ENCODE measurements at places on chromosomes 16 and 17.

- no peak for DNase-seq
Measured at GRCh38 chr16:71520550-71520949, 5.7 kb upstream of the CHST4 start.

DNA sequence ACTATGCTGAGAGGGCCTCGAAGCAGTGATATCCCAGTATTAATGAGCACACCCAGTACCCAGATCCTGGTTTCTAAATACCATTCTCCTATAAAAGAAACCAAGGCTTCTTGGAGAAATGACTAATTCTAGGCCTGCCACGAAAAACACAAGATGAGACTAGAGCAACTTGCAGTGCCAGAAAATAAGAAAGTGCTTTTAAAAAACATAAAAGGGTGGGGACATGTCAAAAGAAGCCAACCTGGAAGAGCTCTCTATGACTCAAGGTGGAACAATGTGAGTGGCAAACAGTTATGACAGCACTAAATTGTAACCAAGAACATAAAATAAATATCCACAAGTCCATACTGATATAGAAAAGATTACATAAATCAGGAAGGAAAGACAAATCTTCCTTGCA, 153.2 kb upstream of the KCNJ18 start:
- no peak for DNase-seq

DNA sequence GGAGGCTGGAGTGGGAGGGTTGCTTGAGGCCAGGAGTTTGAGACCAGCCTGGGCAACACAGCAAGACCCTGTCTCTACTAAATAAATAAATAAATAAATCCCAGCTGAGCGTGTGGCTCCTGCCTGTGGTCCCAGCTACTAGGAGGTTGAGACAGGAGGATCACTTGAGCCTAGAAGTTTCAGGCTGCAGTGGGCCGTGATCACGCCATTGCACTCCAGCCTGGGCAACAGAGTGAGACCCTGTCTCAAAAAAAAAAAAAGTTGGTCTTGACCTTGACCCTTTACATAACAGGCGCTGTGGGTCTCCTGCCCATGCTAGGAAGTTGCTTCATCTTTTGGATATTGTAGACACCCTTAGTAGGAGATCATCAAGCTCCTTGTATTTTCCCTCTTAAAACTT, 11.4 kb downstream of the ACSF2 start:
- no peak for DNase-seq

- no peak for DNase-seq
Measured at GRCh38 chr17:51119415-51120356, 982 bp downstream of the SPAG9 start.

GRCh38 chr17:67051155-67051538, 6.8 kb downstream of the CACNG1 start:
- DNase-seq, result no peak

DNA sequence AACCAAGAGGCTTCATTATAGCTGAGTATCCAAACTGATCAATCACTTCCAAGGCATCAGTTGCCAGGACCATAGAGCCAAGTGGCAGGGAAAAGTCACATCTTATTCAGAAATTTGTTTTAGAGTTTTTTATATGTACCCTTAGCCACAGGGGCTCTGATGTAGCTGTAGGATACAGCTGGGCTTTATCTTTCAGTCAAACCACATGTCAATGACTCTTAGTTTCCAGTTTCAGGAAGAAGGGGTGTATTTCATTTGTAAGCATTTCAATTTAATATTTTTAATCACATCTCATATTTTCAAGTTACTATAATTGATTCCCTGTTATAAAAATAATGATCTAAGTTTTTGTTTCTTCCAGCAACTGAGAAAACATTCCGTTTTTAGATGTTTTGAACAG, 2.9 kb upstream of the FLCN start:
- DNase-seq, result no peak

- DNase-seq, result no peak
Measured at GRCh38 chr16:79444572-79444971, 156.0 kb downstream of the MAF start.

DNA sequence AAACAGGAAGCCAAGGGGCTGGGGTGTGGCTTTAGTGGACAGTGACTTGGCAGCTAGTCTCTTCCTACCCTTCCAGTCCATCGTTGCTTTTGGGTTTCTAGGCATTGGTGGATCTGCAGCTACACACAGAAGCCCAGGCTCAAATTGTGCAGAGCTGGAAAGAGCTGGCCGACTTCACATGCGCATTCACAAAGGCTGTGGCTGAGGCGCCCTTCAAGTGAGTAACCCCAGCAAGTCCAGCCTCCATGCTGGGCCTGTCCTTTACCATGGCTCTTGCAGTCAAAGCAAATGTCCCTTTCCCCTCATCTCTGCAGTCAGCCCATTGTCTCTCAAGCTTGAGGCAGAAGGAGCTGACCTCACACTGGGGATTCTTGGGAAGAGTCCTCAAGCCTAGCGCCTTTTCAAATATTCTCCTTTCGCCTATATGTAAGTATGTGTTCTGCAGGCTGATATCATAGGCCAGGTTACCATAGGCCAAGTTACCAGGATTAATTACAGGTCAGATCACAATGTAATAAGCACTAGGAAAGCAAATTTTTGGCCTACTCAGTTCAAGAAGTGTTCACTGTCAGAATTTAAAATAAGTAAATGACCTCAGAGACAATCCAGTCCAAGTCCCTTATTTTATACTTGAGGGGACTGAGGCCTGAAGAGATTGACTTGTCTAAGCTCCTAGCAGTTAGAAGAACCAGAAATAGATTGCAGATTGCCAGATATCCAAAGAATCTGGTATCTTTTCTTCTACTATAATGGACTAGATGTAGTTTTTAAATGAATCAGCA, 6.5 kb downstream of the EME1 start:
- no peak for DNase-seq

DNA sequence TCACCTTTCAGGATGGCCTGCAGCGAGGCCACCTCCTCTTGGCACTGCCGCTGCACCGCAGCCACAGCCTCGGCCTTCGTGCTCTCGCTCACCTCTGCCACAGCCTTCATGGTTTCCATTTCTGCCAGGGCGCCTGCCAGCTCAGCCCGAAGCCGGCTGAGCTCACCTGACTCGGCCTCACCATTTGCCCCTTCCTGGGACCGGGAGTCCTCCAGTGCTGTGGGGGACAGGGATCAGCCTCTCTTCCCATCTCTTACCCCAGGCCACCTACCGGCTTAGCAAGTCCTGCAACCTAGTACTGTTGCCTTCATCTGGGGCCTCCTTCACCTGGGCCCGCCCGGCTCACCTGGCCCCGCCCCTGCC, 658 bp downstream of the RABEP2 start:
- DNase-seq, result no peak

GRCh38 chr16:15594711-15595320, 48.1 kb downstream of the MARF1 start:
- DNase-seq, result no peak

DNA sequence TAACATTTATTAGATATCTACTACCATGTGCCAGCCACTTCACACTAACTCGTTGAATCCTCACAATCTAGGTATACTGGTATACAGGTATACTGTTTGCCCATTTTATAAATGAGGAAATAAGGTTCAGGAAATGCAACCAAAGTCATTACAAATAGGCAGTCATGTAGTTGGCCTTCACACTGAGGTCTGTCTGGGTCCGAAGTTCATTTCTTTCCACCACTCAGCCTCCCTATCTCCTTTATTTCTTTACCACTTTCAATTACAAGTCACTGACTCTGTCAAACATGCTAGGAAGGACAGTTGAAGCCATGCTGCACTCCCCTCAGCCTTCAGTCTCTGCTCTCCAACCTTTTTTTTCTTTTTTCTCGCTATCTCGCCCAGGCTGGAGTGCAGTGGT, 20.7 kb upstream of the SIAH1 start:
- DNase-seq, result no peak

DNA sequence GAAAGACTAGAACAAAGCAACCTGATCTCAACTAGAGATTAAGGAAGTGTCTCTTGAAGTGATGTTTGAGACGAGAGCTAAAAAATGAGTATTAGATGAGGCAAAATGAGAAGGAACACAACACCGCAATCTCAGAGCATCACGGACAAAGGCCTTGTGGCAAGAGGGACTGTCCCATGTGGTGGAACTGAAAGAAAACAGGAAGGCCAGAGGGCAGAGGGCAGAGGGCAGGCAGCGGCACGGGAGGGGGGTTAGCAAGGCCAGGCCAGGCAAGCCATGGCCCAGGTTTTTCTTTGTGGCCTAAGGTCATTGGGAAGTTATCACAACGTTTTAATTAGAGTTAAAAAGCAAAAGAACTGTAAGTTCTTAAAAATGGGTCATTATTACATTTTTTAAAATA, 22.5 kb downstream of the RPA1 start:
- DNase-seq, result no peak

- DNase-seq, result peak; percentile 67
Measured at GRCh38 chr17:44522883-44523671, 19.9 kb upstream of the GPATCH8 start.

- no peak for DNase-seq
Measured at GRCh38 chr17:77906377-77906871, 52.1 kb upstream of the TNRC6C start.

DNA sequence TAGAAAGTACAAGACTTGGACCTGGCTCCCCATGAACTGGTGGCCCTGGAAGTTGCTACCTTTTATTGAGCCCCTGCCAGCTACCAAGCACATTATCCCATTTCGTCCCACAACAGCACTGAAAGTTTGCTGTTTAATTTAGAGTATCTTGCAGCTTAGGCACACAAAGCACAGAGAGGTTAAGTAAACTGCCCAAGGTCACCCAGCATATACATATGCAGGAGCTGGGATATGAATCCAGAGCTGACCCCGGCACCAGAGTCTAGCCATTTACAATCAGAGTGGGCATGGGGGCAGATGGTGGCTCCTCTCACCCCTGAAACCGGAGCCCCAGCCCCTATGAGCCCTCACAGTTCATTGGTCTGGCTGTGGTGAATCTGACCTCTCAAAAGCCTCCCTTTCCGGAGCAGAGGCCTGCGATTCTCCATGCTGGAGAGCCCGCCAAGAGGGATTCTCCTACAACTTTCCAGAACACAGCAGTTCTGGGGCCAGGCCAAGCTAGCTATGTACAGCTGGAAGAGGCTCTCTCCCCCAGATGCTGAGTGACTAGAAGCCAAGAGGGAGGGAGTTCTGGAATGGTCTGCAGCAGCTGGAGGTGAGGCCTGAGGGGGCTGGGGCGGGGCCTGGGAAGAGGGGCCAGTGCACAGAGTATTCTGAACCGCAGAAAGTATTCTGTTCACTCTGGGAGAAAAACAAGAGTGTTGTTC, 58.3 kb downstream of the SREBF1 start:
- no peak for DNase-seq

DNA sequence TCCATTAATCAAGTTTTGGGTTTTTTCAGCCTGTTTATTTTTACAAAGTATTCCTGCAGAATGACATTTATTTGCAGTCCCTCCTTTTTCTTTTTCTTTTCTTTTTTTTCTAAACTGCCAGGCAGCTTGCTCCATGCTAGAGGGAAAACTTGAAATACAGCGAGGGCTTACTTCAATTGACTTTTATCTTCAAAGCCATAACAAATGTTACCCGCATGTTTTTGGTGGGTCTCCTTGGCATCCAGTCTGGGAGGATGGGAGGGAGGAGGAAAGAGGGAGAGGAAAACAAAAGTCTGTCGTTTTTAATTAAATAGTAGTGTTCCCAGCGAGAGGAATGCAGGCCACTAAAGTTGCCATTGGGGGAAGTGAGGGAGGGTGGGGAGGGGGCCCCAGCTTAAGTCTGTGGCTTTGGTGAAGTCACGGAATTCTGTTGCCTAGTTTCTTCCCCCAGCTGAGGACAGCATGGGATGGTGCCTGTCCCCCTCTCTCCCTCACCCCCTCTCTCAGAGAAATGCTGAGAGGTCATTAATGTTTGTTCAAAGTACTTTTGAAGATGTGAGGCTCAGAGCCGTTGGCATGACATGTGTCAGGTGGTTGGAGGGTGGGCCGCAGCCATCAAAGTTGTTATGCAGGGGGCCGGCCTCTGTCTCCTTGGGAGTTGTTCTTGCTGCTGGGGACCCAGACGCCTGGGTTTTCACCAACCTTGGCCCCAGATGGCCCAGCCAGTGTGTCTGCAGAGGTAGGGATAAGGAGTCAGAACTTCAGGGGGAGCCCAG, 2.9 kb downstream of the NKD1 start:
- no peak for DNase-seq

DNA sequence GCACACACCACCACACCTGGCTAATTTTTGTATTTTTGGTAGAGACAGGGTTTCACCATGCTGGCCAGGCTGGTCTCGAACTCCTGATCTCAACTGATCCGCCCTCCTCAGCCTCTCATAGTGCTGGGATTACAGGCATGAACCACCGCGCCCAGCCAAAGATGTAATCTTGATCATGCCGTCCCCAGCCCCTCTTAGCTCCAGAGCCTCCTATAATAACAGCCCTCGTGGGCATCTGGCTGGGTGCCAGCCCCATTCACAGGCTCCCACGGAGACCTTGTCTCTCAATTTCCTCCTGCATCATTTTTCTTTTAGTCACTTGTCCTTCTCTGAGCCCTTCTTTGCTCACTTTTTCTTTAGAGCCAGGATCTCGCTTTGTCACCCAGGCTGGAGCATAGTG, 94.2 kb downstream of the KATNIP start:
- DNase-seq, result no peak

- no peak for DNase-seq
Measured at GRCh38 chr16:64900517-64900916, 221.3 kb downstream of the CDH11 start.

DNA sequence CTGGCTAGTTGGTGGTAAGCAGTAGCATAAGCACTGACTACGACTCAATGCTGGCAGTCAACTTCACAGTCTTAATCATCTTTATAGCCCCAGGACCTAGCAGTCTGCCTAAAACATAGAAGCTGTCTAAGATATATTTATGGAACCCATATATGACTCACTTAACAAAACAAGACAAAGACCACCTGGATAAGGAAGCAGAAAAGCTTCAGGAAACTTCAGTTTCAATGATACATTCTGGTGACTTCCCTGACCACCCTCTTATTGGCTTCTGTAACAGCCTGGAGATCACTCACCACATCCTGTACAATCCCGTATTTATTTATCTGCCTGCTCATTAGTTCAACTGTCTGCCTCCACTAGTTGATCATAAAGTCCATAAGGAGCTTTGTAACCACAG, 95.5 kb downstream of the PMP22 start:
- DNase-seq, result no peak

DNA sequence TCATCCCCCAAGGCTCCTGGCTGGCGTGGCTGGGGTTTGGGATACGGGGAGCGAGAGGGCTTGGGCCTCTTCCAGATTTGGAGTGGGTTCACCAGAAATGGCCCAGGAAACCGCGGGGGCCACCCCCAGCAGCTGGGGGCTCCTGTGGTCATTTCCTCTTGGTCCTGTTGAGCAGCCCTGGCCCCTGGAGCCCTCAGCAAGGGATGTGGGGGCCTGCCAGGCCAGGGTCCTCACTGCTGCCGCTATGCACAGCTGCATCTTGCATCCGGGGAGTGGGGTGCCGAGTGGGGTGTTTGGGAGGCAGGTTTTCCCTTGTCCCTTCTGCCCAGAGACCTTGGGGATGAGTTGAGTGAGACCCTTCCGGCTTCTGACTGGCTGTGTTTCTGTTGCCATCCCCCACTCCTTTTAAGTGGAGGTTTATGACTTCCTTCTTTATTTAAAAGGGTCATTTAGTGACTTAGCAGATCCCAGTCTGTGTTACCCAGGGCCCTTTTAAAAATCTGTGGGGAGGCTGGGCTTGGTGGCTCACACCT, 319.8 kb downstream of the SEC14L1 start:
- DNase-seq, result no peak

- DNase-seq, result no peak
Measured at GRCh38 chr17:14135906-14136590, 66.7 kb downstream of the COX10 start.
